ENCODE measurements at places on chromosomes 16 and 17.

DNA sequence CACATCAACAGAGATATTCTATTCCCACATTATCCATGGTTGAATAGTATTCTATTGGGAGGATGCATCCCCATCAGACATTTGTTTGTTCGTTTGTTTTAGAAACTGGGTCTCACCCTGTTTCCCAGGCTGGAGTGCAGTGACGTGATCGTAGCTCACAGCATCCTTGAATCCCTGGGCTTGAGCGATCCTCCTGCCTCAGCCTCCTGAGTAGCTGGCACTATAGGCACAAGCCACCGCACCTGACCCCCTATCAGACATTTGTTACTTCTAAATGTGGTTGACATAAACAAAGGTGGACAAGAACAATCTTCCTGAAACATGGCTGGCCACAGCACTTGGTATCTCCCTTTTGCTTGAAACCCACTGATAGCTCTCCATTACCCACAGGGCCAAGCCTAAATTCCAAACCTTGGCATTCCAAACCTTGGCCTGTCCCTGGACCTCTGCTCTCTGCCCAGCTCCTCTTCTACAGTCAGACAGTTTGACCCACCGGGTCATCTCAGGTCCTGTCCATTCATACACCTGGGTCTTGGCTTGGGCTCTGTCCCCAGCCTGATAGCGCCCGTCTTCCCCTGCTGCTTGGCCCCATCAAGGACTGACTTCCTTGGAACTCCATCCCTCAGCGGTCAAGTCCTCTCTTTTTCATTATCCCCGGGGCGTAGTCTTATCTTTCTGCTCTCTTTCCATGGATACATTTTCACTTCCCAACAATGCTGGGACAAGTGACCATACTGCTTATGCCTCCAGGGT, 1.5 kb upstream of the PRR29 start:
- no peak for DNase-seq

DNA sequence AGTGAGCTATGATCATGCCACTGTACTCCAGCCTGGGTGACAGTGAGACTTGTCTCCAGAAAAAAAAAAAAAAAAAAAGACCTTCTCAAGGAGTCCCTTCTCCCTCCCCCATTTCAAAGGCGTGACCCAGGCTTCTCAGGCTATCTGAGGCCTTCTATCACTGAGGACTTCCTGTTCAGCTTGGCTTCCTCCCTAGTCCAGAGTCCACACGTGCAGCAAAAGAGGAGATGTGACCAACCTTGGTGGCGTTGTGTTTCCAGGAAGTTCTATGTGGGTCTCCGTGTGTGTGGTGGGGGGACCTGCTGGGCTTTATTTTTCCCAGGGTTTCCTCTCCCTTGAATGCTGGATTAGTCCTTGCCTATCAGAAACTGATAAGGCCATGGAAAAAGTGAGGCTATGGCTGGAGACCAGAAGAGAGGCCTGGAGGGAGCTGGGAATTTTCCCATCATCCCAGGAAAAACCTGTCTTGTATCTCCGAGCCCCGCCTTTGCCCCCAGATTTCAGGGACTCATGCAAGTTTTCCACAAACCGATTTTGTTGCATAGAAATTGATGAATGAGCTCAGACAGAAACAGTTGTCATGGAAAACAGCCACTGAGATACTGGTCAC, 148.1 kb downstream of the SALL1 start:
- DNase-seq = no peak

GRCh38 chr17:49231563-49231894, 942 bp upstream of the PHOSPHO1 start:
- DNase-seq = no peak

DNA sequence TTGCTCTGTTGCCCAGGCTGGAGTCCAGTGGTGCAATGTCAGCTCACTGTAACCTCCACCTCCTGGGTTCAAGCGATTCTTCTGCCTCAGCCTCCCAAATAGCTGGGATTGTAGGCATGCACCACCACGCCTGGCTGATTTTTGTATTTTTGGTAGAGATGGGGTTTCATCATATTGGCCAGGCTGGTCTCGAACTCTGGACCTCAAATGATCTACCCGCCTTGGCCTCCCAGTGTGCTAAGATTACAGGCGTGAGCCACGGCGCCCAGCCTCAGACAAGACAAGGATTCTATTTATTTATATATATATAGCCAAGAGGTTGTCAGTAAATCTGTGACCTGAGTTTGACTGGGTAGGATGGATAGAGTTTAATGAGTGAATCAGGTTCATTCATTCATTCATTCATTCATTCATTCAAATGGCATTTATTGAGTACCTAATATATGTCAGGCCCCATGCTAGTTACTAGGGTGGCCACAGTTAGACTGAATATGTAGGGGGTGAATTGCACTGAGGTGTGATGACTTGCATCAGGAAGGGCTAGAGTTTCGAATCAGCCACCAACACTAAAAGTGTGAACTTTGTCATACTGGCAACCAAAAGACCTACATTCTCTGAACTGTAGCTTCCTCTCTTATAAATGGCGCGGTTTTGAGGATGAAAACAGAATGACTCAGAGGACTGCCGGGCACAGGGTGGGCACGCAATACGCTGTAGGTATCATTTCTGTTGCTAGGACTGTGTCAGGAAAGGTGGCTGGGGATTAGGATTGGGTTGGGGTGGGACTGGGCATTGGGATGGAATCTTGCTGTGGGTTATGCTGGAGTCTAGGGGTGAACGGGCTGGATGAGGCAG, 37.8 kb downstream of the ITGAE start:
- DNase-seq = no peak

DNA sequence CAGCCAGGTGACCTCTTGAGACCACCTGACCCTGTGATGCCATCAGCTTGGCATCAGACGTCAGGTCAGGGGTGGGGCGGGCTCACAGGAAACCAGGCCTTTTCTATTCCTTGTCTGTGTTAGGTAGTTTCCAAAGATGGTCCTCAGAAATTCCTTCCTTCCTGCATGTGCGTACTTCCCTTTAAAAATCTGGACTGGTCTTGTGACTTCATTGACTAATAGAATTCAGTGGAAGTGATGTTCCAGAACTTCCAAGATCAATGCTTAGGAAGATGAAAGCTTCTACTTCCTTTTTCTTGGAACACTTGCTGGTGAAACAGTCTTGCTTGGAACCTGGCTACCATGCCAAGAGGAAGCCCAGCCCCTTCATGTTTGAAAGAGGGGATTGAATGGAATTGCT, 10.0 kb upstream of the N4BP1 start:
- DNase-seq = no peak

- no peak for DNase-seq
Observed at GRCh38 chr17:2707721-2708584, 3.6 kb downstream of the CLUH start.

DNA sequence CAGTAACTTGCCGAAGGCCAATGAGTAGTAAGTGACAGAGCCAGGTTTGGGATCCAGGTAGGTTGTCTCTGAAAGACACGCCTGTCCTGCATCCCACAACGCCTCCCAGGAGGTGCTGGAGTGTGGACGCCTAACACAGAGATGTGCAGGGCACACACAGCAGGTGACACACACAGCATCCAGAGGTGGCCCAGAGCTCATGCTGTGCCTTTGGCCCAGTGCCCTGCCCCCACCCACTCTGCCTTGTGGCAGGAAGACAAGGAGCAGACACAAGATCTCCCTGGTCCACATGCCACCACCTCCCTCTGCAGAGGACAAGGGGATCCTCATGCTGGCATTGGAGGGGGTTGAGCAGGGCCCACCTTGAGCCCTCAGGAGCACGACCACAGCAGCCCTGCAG, 14.7 kb upstream of the STH start:
- DNase-seq = no peak

GRCh38 chr16:47063011-47063724, 80.6 kb downstream of the NETO2 start:
- DNase-seq = no peak

DNA sequence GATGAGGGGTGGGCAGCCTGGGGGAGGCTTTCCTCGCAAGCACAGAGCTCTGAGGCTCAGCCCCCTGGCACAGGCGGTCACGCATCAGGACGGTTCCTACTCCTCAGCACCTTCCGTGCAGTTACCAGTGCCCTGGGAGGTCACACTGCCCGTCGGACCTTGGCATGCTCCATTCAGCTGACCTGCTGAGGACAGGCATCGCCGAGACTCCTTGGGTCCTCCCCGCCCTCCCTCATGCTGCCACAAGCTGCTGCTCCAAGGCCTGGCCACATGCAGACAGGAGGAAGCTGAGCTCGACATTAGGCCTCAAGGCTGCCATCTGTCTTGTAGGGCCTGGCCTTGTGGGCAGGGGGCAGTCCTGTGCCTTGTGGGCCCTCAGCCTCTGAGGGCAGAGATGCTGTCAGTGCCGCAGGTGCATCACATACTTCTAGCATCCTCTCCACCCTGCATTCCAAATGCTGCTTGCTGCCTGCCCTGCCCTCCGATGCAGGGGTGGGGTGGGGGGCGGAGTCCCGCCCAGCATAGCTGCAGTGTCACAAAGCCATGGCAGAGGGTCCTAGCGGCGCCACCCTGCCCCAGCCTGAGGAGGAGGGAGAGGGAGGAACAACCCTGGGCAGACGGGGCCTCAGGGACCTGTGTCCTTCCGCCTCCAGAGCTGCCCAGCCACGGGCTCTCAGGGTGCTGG, 9.3 kb downstream of the C16orf90 start:
- DNase-seq = no peak

GRCh38 chr17:4974115-4974670, 6.6 kb upstream of the SPAG7 start:
- DNase-seq = no peak

DNA sequence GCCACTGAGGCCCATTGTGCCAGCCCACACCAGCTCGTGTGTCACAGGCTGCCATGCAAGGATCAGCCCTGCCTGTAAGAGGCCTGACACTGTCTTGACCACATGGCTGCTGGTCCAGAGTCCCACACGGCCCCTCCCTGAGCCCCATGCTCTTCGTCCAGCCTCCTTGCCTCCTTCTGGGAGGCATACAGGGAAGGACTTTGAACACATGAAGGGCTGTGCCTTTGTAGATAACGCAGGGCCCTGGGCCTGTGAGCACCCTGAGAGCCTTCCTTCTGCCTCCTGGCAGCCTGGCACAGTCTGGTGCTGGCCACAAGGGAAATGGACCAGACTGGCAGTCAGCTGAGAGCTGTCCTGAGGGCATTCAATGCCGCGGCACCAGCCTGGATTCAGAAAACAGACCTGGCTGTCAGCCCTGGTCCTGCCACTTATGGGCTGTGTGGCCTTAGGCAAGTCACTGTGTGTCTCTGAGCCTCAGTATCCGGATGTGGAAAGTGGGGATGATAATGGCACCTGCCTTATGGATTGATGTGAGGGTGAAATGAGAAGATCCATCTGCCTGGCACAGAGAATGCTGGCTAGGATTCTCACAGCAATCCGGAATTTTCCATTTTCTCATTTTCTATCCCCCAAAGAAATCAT, 19.2 kb upstream of the SPNS2 start:
- no peak for DNase-seq

DNA sequence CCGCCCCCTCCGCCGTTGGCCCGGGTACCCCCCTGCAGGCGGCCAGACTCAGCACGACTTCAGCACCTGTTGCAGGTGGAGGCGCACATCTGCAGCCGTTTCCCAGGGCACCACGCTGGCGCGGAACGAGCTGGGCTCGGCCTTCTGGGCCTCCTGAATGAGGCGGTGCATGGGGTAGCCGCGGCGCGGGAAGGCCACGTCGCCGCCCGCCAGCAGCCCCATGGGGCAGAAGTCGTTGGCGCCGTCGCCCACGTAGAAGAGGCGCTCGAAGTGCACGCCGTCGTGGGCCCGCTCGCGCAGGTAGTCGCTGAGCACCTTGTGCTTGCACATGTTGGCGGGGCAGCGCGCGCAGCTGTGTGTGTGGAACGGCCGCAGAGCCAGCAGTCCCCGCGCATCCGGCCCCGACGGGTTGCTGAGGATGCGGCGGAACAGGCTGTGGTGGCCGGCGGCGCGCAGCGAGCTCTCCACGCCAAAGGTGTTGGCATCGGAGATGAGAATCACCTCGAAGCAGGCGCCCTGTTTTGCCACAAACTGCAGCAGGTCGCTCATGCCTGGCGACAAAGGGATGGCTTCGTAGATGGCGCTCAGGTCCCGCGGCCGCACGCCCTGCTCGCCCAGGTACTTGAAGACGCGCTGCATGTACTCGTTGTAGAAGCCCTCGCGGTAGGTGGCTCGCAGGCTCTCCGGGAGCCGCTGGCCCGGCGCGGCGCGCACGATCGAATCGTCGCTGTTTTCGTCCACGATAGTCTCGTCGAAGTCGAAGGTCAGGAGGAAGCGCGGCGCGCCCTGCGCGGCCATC, 6.2 kb downstream of the PHOSPHO1 start:
- peak; percentile 81 for DNase-seq

DNA sequence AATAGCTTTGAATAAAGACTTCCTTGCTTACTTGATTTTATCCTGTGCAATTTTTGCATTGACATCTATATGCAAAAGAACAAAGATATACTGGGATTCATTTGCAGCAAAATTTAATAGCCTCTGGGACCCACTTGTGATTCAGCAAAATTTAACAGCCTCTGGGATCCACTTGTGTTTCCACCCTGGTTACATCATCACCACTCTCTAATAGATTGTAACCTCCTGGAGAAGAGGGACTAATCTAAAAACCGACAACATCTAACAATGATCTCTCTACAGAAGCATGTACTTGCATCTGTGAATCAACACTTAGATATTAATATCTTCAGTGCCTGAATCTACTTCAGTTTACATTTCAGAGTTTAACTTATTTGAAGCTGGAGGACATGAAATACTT, 202.0 kb upstream of the CPHXL start:
- DNase-seq = no peak

- no peak for DNase-seq
Observed at GRCh38 chr16:78768718-78769117, 669.3 kb downstream of the WWOX start.
